ENCODE measurements at places on chromosomes 7 and 10. TPM values are rescaled to one million over a fixed set of nuclear protein-coding genes. Genes with fewer than 3 reads are reported as not detected.

Gene VENTX
- not detected for polyA plus RNA-seq

Gene TMEM176B
- not detected for polyA plus RNA-seq

DNA sequence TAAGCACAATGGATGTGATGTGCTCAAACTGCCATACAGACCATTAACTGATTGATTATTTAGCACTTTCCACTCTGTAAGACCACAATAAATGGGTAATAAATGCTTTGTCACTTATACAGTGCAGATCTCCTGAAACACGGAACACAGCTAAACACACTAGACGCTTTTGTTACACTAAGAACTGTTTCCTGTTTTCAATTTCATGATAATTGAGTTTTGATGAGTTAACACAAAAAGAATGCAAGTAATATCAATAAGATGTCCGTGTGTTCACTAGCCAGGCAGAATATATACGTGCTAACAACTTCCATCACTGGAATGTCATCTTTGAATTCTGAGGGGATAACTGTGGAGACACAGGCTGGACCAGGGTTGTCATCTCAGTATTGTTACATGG lies 178.8 kb downstream of the SKAP2 start:
- no peak for DNase-seq

Gene VWA2
- polyA plus RNA-seq, result 0.49 TPM

DNA sequence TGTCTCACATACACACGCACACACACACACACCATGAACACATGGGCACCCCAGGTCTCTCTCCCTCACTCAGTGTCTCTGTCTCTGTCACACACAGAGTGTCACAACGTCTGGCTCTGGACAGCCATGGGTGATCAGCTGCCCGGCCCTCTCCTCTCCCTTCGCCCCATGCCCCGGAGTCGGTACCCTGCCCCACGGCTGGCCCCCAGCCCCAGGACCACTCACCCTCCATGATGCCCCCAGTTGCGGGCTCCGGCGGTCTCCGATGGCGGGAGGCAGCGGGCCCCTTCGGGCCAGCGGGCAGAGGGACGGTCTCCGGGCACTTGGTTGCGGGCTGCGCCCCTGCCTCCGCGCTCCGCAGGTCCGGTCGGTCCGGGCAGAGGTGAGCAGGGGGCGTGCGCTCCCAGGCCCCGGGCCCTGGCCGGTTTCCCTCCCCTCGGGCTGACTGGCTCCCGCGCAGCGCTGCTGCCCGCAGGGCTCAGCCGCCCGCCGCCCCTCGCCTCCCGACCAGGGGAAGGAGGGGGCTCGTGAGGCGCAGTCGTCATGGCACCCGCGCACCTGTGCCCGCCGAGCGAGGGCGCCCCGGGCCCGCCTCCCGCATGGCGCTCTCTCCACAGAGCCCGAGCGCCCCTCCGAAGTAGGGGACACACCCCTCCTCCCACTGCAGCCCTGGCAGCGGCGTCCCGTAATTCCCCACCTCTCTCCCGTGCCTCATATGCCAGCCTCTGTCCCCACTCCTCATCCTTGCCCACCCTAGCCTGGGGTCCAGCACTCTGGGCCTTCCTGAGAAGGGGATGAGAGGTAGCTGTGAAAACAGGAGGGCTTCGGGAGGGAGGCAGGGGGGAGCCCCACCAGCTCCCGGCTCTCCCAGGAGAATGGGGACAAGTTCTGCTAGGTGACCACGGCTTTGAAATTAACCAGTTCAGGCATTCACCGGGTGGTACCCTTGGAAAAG lies at the start of gene NPFFR1:
Gene NPFFR1, minus strand, starts transcription at position 560 of the 955 bp plus-strand sequence. Its CDS starts 328 bp downstream, at position 232.
- DNase-seq, result no peak

DNA sequence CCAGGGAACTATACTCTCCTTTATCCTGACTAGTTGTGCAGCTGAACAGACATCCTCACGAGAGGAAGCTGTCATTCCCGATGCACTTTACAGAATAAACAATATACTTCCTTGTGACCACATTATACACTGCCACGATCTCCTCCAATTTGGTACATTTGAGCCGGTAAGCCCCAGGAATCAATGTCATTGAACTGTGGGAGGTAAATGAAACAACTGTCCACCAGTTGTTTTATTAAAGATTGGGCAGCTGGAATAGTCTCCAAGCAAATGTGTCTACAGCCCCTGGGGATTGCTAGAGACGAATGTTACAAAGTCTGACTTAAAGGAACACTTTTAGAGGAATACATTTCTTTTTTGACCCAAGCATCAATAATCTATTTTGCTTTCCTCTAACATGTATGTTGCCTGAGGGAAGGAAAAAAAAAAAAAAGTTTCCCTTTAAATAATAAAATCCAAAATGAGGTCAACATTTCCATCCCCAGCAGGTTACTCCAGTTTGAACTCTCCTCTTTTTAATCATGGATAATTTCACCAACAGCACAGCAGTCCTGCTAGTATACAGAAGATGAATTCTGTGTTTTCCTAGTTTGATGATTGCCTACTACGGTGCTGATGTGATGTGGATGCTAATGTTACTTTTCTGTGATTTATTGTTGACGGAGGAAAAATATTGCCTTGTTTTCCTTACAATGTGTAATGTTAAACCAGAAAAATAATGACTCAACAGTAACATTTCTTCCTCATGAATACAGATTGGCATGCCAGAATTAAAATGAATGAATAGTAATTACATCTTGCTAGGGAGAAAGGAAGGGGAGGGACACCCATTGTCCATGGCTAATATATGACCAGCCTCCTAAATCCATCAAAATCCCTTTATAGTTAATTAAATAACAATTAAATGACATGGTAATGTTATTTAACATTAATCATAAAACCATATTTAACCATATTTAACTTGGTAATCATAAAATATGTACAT lies 360.9 kb downstream of the NEBL start:
- no peak for DNase-seq

Gene ERVW-1
- not detected for polyA plus RNA-seq

GRCh38 chr7:134720091-134720935 lies 59.1 kb upstream of the CALD1 start:
- DNase-seq, result no peak

DNA sequence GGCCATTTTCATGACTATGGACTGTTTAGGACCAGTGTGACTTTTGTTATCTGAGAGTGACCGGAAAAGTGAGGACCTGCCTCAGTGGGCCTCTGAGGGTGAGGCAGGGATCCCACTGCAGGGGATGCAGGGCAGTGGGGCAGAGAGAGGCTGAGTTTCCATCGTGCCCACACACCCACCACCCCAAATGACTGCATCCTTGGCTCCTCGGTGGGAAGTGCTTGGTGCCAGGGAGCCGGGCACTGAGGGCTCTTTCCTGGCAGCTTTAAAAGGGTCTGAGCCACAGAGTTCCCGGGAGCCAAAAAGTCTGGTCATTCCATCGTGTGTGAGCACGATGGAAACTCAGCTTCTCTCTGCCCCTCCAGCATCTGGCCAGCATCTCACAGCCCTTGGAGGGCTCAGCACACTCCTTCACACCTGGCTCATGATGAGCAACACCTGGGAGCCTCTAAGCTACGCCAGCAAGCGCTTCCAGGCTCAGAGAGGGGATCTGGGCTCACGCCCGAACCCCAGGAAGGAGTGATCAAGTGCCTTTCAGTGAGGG lies 59.1 kb downstream of the RAMP3 start:
- DNase-seq, result no peak
